ENCODE measurements at places on chromosomes 1 and 21.

- no peak for DNase-seq
Observed at GRCh38 chr1:46521414-46521813, 30.0 kb downstream of the KNCN start.

GRCh38 chr1:3555131-3555920, 56.0 kb downstream of the MEGF6 start:
- DNase-seq: no peak

DNA sequence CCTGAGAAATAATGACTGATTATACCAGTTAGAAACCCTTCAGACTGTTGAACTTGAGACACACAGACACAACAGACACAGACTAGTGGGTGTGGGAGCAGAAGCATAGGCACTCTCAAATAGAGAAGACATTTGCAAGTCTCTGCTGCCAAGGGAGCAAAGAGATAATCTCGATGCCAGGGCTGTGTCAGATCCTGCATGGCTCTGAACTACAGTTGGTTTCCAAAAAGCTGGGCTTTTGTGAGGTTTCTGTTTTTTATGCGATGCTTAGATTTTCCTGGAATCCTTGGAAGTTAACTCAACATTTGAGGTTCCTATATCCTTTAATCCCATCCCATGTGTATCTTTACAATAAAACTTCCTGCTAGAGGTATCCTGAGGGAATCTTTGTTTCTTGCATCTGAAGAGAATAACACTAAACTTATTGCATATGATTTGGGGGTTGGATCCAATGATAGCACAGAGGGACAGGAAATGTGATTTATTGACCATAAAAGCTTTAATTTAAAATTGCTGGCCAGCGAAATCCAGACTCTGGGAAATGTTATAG, 236.4 kb downstream of the SPATA17 start:
- DNase-seq: no peak

DNA sequence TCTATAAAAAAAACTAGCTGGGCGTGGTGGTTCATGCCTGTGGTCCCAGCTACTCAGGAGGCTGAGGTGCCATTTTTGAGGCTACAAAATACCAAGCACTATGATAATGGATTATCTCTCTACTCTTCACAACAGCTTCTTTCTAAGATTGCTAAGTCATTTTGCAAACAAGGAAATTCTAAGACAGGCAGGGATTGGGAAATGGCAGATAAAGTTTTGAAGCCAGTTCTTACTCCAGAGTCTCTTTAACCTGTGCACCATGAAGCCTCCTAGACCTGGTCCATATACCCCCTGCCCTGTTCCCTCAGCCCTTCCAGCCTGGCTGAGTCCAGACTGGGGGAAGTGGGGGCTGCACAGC, 39.5 kb upstream of the DMBX1 start:
- no peak for DNase-seq

- DNase-seq: no peak
Observed at GRCh38 chr1:96290801-96291200, 430.8 kb upstream of the PTBP2 start.

GRCh38 chr1:109381573-109381972, 16.1 kb downstream of the SORT1 start:
- no peak for DNase-seq

- DNase-seq: no peak
Observed at GRCh38 chr1:211371406-211372105, 44.9 kb downstream of the TRAF5 start.

DNA sequence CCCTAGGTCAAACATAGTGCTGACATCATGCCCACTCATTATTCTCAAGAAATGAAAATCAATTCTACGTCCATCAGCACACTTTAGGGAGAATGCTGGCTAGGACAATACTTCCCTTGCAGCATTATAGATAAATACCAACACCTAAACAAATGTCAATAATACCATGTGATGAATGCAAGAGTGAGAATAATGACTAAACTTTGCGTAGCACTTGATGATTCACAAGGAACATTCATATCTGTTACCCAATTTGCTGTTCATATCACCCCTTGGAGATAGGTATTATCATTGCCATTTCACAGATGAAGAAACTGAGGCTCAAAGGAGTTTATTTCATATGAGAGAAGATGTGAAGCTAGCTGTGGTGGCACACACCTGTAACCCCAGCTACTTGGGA, 24.8 kb upstream of the EPS15 start:
- DNase-seq: no peak

DNA sequence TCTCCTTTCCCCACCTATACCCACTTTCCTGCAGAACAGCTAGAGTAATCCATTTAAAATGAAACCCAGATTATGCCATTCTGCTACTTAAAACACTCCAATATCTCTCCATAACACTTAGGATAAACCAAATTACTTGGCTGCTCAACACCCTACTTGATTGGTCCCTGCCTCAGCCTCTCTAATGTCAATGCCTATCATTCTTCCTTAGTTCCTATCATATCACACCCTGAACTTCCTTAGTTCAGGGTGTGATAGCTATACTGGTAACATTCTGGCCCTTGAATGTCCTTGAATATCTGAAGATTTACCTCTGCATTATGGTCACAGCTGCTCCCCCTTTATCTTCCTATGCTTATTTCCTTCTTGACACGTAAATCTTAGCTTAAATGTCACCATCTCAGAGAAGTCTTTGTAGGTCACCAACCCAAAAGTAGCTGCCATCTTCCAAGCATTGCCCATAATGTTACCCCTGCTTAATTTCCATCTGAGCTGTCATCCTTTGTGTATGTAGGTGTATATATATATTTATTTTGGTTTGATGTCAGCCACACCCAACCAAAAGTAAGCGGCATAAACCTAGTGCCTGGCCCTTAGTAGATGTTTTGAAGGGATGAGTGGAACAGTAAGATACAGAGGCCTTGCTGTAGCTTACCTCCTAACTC, 379.8 kb downstream of the PTPRC start:
- no peak for DNase-seq

DNA sequence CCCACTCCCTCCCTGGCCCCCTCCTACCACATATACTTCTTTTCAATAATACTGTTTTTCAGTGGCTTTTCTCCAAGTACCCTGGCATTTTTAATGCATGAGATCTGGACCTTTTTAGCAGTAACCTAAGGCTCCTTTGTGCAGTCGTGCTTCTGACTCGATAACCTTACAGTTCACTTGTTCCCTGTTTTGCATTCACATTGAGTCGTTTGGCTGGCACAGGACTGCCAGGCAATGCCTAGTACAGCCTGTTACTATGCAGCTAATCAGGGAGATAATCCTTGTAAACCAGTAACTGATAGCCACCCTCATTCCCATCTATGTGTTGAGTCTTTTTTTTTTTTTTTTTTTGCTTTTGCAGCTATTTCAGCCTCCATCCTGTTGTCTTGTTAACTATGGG, 3.7 kb downstream of the ATP1B1 start:
- no peak for DNase-seq

DNA sequence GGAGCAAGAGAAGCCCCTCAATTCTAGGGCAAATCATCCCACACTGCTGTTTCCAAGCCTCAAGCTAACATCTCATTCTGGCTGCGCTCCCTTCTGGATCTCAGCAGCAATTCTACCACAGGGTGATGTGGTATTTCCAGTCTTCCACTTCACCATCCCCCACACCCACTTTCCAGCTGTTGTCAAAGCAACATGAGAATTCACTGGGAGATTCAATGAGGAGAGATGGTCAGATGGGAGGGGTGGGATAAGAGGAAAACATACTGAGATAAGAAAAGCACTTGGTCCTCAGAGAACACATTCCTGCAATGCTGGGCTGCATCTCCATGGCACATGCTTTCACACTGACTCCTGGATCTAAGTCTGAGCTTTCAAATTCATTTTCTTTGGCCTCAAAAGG, 47.3 kb upstream of the LRRC52 start:
- no peak for DNase-seq

GRCh38 chr1:213947200-213947801, 40.5 kb upstream of the PROX1 start:
- DNase-seq: no peak

Data from T-helper 2 cell (primary cell).